ENCODE measurements at places on chromosomes 6 and 20. TPM values are rescaled to one million over a fixed set of nuclear protein-coding genes. Genes with fewer than 3 reads are reported as not detected.
A peak's percentile ranks its signal among the peaks of the same experiment; 100 is the strongest.

The PNPLA1 gene
- total RNA-seq: not detected

The ASF1A gene
- 54.8 TPM for total RNA-seq

The TMEM217 gene
- 0.09 TPM for total RNA-seq

The TRERF1 gene
- total RNA-seq: 8.3 TPM

The KIF25 gene
- total RNA-seq: 1.2 TPM

The ELOVL2 gene
- 9.1 TPM for total RNA-seq

The GJA1 gene
- total RNA-seq: 498 TPM

The KIF16B gene
- 10.6 TPM for total RNA-seq

The TASP1 gene
- 9.6 TPM for total RNA-seq

The PM20D2 gene
- total RNA-seq: 27.6 TPM

The CDH22 gene
- 0.28 TPM for total RNA-seq

The C2 gene
- 1.1 TPM for total RNA-seq

GRCh38 chr20:54337144-54337543 lies 129.3 kb downstream of the PFDN4 start:
- no peaks in the 10 kb centered on the region for H3K36me3 ChIP-seq
- no peaks in the 10 kb centered on the region for H3K4me1 ChIP-seq
- H3K4me3 ChIP-seq: no peak overlapping the region
- no peak for DNase-seq

DNA sequence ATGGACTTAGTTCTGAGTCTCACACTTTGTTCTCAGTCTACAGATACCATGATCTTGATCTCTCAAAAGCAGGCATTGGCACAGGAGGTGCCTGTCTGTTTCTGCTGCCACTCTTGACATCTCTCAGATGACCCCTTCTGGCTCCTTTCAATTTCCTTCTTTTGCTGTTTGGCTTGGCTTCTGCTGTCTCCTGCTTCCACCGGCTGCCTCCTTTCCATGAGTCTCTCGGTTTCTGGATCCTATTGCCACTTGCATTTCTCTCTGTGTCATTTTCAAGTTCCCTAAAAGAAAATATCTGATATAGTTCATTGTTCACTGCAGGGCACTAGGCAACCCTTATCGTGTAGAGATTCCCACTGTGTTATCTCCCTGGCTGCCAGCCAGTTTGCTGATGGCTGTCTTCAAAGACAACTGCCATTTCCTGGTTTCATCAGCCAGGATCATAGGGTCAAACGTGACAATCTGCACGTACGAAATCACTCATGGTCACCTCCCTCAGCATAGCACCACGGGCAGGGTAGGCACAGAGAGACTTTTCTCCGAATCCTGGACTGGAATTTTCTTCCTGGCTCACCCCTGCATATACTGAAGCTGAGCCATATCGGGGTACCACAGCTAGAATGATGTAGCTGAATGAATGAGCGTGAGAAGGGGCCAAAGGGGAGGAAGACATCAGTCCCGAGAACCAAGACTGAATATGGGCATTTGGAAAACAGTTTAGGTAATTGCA lies 144.6 kb upstream of the TMEM170B start:
- no peak overlapping the region for H3K27ac ChIP-seq
- peaks cover 13% of the 10 kb centered on the region for H3K4me1 ChIP-seq
- no peaks in the 10 kb centered on the region for H3K36me3 ChIP-seq
- DNase-seq: no peak
- H3K4me3 ChIP-seq: no peak overlapping the region

DNA sequence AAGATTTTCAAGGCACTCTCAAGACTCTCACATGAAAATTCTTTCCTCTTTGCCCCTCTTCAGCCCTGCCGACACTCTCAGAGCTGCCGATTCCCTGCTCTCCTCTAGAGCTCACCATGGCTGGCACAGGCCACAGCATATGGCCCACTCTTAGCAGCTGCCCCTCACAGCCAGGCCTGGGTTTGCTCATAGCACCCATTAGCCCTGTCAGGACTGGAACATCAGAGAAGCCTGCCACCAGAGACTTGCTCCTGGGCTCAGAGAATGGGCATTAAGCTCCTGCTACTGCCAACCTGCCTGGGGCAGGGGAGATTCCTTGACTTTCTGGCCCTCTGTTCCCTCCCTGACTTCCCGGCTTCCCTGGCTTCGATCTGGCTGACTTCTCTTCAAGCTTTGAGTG lies 96.7 kb downstream of the LRFN2 start:
- no peaks in the 10 kb centered on the region for H3K4me1 ChIP-seq
- DNase-seq: no peak
- no peaks in the 10 kb centered on the region for H3K27me3 ChIP-seq
- H3K27ac ChIP-seq: no peak overlapping the region
- H3K4me3 ChIP-seq: no peak overlapping the region
- no peaks in the 10 kb centered on the region for H3K36me3 ChIP-seq

GRCh38 chr6:125231574-125232343 lies 70.0 kb downstream of the HDDC2 start:
- H3K27ac ChIP-seq: no peak overlapping the region
- H3K27me3 ChIP-seq: no peaks in the 10 kb centered on the region

- no peaks in the 10 kb centered on the region for H3K4me1 ChIP-seq
- H3K4me3 ChIP-seq: no peak overlapping the region
- H3K27me3 ChIP-seq: no peaks in the 10 kb centered on the region
- H3K27ac ChIP-seq: no peak overlapping the region
Observed at GRCh38 chr6:36563928-36564284, 16.6 kb upstream of the STK38 start.

DNA sequence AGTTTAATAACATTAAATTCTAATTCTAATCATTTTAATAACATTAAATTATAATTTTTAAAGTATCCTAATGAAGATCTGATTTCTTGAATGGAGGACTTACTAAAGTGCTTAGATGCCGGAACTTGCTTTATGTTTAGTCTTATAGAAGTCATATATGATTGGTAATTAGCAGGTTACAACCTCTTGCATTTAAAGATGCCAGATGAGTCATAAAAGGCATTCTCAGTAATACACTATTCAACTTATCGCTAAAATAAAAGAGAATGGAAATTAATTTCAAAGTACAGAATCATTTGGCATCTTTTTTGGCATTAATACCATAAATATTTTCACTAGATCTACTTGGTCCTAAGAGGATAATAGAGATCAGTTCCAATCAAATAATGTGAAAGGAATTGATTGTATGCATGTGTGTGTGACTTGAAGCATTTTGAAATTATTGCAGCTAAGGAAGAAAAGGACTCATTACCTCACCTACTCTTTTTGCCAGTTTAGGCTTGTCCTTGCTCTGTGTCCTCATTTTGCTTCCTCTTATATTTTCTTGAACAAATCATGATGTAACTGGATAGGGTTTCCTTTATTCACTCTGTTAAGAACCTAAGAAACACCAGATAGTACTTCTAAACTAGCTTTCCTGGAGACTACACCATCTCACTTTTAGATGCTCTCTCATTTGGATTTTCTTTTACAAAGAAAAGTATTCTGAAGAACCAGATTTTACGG lies 2.7 kb downstream of the COL21A1 start:
- no peak for DNase-seq
- no peak overlapping the region for H3K27ac ChIP-seq
- H3K4me3 ChIP-seq: no peak overlapping the region

DNA sequence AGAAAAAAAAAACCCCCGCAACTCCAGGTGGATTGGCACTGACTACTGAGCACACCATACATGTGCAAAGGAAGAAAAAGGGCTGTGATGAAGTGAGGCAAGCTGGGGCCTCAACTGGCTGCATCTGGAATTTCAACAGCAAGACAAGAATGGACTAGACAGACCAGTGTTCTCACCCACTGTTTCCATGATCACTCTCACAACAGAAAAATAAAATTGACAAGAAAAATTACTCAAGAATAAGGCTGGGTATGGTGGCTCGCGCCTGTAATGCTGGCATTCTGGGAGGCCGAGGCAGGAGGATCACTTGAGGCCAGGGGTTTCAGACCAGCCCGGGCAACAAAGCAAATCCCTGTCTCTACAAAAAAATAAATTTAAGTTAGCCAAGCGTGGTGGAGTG lies 18.8 kb downstream of the ZNF217 start:
- no peak overlapping the region for H3K27ac ChIP-seq
- no peaks in the 10 kb centered on the region for H3K27me3 ChIP-seq
- peaks cover 36% of the 10 kb centered on the region for H3K36me3 ChIP-seq
- H3K4me3 ChIP-seq: no peak overlapping the region
- DNase-seq: no peak

DNA sequence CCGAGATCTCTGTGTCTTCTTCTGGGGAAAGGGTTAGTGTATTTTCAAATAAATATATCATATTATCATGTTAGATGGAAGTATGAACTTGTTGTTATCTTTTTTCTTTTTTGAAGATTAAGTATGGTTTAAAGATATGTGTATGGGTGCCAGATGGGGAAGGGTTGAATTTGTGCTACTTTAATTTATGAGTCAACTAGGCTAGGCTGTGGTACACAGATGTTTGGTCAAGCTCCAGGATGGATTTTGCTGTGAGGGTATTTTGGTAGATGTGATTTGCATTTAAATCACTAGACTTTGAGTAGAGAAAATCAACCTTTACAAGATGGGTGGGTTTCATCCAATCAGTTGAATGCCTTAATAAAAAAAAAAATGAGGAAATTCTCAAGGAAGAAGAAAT lies 886.6 kb upstream of the ADGRB3 start:
- DNase-seq: no peak
- H3K27ac ChIP-seq: no peak overlapping the region
- no peaks in the 10 kb centered on the region for H3K4me1 ChIP-seq
- no peak overlapping the region for H3K4me3 ChIP-seq
- no peaks in the 10 kb centered on the region for H3K27me3 ChIP-seq

- H3K4me3 ChIP-seq: no peak overlapping the region
- H3K36me3 ChIP-seq: no peaks in the 10 kb centered on the region
- no peak for DNase-seq
- H3K27ac ChIP-seq: no peak overlapping the region
Observed at GRCh38 chr20:31818376-31818908, 714 bp upstream of the MYLK2 start.

DNA sequence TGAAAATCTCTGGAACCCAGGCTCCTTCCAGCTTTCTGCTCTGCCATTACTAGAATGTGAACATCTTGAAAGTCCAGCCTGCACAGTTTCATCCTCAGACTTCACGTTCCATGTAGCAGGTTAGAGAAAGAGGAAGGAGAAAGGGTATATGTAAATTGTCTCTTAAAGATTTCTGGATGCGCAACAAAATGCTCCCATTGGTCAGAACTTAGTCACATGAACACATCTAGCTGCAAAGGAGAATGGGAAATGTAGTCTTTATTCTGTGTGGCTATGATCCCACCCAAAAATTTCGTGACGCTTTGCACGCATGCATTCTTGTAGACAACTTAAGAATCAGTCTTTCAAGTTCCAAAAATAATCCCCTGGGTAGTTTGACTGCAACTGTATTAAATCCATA lies 46.4 kb upstream of the CHD6 start:
- DNase-seq: peak; percentile 25
- no peak overlapping the region for H3K27ac ChIP-seq

DNA sequence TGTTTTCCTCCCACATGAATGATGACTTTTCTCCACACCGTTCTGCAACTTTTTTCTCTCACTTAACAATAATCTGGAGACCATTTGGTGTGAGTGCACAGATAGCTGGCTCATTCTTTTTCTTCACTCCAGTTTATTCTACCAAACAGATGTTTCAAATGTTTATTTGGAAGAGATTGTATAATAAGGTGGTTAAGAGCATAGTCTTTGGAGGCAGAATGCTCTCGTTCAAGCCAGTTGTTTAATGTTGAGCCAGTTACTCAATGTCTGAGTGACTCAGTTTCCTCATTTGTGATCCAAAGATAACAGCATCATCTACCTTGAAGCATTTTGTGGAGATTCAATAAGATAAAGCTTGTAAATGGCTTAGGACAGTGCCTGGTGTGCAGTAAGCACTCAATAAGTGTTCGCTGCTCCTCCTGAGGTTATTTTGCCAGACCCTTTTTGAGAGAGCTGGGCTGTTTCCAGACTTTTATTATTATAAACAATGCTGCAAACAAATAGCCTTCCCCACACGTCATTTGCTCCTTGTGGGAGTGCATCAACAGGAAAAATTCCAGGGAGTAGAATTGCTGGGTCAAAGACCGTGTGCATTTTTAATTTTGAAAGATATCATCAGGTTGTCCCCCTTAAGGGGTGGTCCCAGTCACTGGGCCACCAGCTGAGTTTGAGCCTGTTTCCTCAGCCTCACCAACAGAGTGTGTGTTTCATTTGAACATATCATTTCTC lies 70.6 kb downstream of the VEGFA start:
- H3K36me3 ChIP-seq: no peaks in the 10 kb centered on the region
- H3K27me3 ChIP-seq: no peaks in the 10 kb centered on the region

- H3K4me1 ChIP-seq: peaks cover 25% of the 10 kb centered on the region
- H3K27ac ChIP-seq: no peak overlapping the region
- no peak overlapping the region for H3K4me3 ChIP-seq
- DNase-seq: peak; percentile 21
- H3K27me3 ChIP-seq: no peaks in the 10 kb centered on the region
- H3K36me3 ChIP-seq: no peaks in the 10 kb centered on the region
Observed at GRCh38 chr6:51495096-51495495, 592.3 kb downstream of the PKHD1 start.

DNA sequence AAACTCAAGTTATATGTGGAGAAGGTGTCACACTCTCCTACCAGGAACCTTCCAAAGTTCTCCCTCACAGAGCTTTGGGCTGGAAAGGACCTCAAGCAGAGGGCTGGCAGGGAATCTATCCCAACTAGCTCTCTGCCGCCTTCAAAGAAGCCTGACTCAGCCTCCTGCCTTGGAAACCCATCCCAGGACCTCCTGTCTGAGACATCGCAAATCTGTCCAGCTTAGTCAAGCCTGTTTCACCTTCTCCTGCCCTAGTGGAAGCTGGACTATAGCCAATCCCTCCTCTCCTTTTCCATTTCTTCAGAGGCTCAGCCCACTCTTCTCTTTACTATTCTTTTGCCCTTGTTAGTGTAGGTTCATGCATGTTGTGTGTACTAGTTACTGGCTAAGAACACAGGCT lies 48.2 kb upstream of the FOXP4 start:
- H3K27me3 ChIP-seq: peaks cover 92% of the 10 kb centered on the region
- no peaks in the 10 kb centered on the region for H3K36me3 ChIP-seq
- H3K4me1 ChIP-seq: peaks cover 19% of the 10 kb centered on the region
- H3K27ac ChIP-seq: no peak overlapping the region
- no peak overlapping the region for H3K4me3 ChIP-seq

DNA sequence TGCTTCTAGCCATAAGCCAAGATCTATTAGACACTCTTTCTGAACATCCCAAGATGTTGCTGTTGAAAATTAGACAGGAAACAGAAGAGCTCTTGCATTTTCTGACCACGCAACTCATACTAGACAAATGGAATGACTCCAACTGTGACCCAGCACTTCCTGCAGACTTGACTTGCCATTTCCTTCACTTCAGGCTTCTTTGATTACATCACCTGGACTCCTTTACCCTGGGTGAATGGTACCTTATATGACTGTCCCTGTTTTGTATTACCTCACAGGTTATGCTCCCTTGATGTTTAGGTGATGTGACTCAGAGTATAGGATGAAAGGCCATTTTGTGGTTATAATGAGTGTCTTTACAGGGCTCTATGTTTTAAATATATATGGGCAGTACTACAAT lies 236.1 kb downstream of the BMP2 start:
- H3K36me3 ChIP-seq: no peaks in the 10 kb centered on the region
- no peak overlapping the region for H3K27ac ChIP-seq
- peaks cover 5% of the 10 kb centered on the region for H3K4me1 ChIP-seq
- no peak for DNase-seq
- no peak overlapping the region for H3K4me3 ChIP-seq
- H3K27me3 ChIP-seq: no peaks in the 10 kb centered on the region

- H3K4me1 ChIP-seq: peaks cover 4% of the 10 kb centered on the region
- H3K27me3 ChIP-seq: peaks cover 9% of the 10 kb centered on the region
- H3K27ac ChIP-seq: no peak overlapping the region
- H3K4me3 ChIP-seq: peak overlapping the region; percentile 49
Observed at GRCh38 chr6:148559848-148560433, 186.9 kb upstream of the UST start.
